ENCODE measurements at places on chromosomes 1 and 21. TPM values are rescaled to one million over a fixed set of nuclear protein-coding genes. Genes with fewer than 3 reads are reported as not detected.

ACKR1 gene
- 0.61 TPM for total RNA-seq

SMPDL3B gene
- total RNA-seq, result 54.7 TPM

DNA sequence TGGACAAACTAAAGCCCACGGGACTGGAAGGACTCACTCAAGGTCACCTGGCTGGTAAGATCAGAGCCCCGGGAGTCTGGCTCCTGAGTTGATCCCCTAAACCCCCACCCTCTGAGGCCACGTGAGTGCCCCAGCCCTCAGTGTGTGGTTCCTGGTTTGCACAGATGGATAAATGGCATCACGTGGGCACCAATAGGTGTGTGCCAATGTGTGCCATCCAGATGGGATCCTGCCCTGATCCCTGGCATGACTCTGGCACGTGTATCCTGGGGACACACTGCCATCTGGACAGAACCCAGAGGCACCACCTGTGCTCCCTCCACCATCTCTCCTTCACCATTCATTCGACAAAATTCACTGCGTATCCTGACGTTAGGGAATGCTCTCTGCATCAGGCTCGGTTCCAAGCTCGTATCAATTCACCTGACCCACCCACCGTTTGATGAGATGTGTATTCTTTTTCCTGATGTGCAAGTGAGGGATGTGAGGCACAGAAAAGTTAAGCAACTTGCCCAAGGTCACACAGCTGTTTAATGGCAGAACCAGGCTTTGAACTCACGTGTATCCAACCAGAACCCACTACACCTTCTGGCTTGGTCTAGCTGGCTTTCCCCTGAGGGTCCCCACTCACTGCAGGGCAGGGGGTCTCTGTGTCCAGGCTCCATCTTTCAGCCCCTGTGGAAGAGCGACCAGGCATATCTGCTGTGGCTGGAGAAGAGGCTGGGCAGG, 49.8 kb upstream of the PAX7 start:
- no peak for DNase-seq

GRCh38 chr1:151510957-151511635, at the start of gene CGN:
CGN (plus strand) TSS chr1:151511387; CDS start chr1:151518520, 7,133 bp downstream.
- peak; percentile 88 for DNase-seq

DNA sequence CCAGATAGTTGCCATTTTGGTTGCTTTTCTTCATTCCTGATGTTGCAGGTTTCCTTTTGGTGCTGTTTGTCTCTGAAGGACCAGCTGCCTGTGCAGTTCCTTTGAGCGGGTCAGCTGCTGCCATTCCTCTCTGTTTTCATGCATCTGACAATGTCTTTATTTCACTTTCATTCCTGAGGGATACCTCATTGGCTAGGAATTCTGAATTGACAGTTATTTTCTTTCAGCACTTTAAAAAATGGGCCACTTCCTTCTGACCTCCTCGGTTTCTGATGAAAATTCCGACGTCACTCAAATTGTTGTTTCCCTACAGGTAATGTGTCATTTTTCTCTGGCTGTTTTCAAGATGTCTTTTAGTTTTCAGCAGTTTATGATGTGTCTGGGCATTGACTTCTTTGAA, 24.8 kb downstream of the CCSAP start:
- no peak for DNase-seq

- DNase-seq, result no peak
These were observed 139.2 kb downstream of the HLX start for GRCh38 chr1:221018414-221018813.

All from H1 (cell line).